ENCODE measurements at places on chromosomes 2 and 18.

DNA sequence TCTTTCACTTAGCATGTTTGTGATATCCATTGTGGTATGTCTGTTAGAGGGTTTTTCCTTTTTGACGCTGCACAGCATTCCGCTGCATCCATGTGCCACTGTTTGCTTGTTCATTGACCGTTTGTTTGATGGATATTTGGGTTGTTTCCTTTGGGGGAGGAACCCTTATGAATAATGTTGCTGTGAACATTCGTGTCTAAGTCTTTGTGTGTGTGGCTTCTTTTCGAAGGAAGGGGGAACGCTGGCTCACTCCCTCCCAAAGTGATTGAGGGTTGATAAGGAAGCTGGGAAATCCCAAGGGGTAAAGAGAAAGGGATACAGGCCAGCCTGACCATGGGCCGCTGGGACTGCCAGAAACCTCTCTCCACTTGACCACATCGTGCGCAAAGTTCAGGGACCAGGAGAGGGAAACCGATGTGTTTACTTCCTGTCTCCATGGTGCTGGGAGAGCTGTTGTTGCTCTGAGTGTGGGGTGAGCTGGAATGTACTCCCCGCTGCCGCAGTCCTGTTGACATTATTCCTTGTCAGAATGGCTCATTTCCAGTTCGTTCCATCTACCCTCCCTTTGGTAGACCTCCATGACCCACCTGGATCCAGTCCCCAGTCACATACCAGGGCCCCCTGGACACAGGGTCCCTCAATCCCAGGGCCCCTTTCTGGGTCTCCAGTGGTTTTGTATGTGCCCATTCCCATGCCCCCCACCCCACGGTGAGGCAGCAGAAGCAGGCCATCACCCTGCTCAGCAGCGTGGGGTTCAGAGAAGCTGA is 39.6 kb downstream of the HS1BP3 start:
- DNase-seq: peak; percentile 96

DNA sequence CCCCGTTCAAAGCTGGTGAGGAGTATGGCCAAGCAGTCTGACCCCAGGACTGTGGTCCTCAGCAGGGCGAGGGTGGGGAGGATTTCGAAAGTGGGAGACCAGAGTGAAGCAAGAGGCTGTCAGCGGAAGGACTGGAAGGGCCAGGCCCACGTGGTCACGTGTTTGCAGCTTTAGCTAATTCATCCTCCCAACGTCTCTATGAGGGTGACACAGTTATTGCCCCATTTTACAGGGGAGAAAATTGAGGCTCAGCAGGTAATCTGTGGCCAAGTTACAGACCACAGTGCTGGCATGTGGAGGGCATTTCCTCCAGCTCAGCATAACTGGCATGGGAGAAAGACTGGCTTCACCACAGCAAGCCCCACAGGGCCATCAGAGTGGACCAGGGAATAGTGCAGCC is 45.4 kb upstream of the LTBP1 start:
- DNase-seq: no peak

- DNase-seq: no peak
Measured at GRCh38 chr18:9950289-9951016, 36.6 kb downstream of the VAPA start.

DNA sequence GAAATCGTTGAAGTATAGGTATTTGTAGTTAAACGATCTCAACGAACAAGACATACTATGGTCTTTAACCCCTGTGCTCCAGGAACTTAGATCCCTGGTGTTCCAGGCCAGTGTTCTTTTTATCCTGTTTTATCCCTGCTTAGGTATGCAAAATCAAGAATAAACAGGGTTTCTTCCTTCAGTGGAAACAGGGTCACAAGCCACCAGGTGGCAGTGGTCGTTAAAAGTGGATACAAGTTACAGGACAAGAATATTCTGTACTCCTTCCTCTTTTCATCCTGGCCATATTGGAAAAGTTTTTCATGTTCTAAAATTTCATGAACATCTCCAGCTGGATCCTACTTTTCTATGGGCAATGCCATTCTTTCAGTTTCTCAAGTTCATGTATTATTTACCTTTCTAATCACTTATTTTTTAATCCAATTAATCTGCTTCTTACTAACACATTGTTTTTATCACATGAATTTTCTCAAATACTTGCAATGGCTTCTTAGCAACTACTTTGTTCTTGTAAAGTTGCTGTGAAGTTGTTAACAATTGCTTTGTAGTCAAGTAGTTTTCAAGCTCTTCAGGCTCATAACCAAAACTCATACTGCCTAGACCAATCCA is 16.4 kb upstream of the HNMT start:
- DNase-seq: no peak

- DNase-seq: peak; percentile 41
Measured at GRCh38 chr2:71725836-71726235, 272.5 kb downstream of the DYSF start.

DNA sequence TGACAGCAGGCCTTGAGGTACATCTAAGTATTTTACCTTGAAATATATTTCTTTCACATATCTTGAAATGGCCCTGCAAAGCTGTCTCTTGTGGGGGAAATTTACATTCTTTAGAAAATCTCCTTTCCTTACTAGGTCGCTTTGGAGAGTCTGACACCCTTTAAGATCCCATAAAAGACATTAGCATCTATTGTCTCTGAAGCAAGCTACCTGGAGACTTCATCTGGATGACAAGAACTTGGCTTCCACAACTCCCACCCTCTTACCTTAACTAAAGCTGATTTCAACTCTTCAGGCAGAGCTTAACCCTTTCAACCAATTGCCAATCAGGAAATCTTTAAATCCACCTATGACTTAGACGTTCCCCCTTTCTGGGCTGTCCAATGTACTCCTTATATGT is 219.3 kb downstream of the PIEZO2 start:
- no peak for DNase-seq

DNA sequence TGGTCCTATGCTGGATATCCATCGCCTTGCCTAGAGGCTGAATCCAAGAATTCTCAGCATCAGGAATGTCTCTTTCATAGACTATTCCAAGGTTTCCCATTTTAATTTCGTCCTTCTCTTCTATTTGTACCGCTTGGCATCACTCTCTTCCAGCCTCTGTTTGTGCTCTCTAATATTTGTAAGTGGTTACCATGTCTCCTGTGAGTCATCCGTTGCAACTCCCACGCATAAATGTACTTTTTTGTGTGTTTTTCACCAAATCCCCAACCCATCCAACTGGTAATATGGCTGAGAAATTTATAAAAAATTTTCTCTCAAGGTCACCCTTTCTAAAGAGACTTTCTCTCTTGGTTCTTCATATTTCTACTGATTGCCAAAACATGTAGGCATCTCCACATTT is 21.8 kb downstream of the COLEC12 start:
- no peak for DNase-seq

DNA sequence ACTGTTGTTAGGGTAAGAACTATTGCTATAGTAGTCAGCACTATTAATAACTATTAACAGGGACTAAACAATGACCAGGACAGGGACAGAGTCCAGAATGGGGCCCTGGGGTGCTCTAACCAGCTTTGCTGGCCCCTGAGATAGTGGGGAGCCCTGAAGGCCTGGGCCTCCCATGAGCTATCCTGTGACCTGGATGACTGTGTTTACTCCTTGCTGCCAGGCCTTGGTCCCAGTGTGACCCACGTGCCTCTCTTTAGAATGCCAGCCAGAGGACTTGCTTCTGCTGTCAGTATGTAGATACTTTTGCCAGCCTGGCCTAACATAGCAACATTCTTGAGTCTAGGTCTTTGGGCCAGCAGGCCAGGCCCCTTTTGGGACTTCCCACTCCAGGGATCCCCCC is 11.4 kb downstream of the CDK5R2 start:
- no peak for DNase-seq

- DNase-seq: no peak
Measured at GRCh38 chr18:45656194-45656770, 41.0 kb downstream of the SLC14A2 start.

GRCh38 chr2:170073288-170073687 is 104.7 kb upstream of the MYO3B start:
- no peak for DNase-seq

DNA sequence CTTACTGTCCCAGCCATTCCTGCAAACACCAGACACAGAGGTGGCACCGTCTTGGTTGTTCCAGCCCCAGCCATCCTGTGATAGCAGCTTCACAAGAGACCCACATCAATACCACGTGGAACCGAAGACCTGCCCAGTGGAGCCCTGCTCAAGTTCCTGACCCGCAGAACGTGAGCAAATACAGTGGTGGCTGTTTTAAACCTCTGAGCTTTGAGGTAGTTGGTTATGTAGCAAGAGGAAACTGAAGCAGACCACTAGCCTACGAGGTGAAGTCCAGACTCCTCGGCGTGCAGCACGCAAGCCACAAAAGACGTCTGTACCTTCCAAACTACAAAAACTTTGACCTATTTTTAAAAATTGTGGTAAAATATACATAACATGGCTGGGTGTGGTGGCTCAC is 96.1 kb upstream of the ODC1 start:
- DNase-seq: peak; percentile 19

DNA sequence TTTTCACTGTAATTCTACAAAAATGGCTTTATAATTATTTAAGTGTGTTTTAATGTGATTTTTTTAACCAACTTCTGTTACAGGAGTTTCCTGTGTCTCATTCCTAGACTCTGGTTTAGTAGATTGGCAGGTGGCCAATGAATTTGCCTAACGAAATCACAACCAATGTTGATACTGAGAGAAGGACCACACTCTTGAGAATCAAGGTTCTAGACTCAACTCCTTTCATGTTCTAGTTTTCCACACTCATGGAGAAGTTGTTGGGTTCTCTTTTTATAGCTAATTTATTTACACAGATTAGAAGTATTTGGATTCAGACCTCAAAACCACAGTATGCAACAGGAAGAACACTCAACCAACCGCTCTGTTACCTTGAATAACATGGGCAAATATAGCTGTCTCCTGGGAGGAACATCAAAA is 22.6 kb upstream of the USP34 start:
- DNase-seq: no peak

DNA sequence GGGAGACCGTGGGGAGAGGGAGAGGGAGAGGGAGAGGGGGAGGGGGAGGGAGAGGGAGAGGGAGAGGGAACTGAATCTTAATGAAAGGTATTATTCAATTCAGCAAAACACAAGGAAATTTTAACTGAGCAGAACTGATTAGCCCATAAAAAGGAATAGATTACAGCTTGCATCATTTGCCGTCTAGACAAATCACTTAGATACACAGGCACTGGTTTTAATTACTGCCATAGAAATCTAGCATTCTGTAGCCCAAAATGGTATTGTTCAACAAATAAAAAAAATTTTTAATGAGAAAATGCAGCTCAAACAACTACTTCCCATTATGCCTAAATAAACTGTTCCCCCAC is 7.9 kb upstream of the KCNF1 start:
- no peak for DNase-seq

- no peak for DNase-seq
Measured at GRCh38 chr2:9284521-9285297, 78.1 kb downstream of the ASAP2 start.

- no peak for DNase-seq
Measured at GRCh38 chr2:42307180-42307579, 53.8 kb downstream of the COX7A2L start.

DNA sequence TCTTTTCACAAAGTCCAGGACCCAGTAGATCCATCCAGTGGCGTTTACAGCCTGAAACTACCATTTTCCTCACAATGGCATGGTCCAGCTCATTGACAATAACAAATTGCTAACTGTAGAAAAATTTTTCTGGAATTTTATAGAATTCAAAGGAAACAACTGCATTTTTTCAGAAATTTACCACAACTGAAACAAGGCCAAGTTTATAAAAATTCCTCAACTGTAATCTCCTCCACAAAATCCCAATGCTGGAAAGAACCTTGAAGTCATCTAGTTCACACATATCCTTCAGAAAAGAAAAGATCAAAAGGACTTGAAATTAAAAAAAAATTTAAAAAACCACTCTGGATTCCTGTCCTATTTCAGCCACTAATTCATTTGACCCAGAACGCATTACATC is 226.0 kb upstream of the CTAGE1 start:
- no peak for DNase-seq

DNA sequence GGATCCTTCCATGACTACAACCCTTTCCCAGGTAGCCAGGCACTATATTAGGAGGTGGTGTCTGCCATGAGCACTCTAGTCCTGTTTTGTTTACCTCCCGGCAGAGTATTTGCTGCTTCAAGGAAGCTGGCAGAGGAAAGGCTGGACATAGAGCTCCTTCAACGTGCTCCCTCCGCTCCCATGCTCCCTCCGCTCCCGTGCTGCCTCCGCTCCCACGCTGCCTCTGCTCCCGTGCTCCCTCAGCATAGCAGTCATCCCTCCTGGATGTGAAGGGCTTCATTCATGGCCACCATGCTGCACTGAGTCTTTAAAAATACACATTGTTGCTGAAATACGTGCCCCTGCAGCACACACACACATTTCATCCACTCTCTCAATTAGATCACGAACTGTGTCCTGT is 181.9 kb upstream of the MYT1L start:
- no peak for DNase-seq

DNA sequence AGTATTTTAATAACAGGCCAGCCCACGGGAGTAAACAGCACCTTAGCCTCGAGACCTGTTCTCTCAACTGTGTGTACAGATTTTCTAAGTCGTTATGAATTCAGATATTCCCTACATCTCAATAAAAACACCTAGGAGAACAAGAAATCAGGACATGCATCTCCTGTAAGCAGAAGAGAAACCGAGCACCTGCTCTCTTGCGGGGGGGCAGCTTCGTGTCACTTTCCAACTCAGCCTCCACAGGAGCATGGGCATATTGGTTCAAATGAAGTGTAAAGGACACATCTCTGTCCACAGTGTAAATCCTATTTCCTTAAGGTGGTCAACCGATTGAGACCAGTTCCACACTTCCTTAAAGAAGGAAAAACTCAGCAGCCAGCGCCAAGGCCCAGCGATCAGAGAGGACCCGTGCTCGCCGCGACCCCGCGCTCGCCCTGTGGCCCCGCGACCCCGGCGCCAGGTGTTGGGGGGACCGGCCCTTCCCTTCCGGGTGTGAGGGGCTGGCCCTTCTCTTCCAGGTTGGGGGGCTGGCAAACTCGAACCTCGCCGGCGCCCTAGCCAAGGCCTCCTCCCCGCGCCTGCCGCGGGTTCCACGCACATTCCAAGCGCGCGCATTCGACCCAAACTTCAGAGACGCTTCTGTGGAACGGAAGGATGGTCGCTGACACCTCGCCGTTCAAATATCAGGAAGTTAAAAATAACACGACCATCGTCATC is 652 bp downstream of the SH3YL1 start:
- DNase-seq: no peak

DNA sequence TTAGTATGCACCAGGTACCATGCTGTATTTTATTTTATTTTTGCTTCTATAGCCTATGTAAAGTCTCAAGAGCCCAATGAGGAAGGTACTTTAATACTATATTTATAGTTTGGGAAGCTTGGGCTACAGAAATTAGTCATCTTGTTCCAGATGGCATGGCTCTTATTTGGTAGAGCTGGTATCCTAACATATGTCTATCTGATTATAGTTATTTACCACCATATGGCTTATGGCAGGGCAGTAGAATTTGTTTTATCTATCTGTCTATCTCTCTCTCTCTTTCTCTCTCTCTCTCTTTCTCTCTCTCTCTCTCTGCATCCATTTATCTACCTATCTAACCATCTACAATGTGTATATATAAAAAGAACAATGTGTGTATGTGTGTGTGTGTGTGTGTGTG is 1293.7 kb upstream of the SLC39A10 start:
- DNase-seq: no peak
